Islet precursor cell (in vitro differentiated cells): ENCODE measurements at places on chromosomes 7 and 10.

GRCh38 chr7:42014625-42015618, 222.1 kb downstream of the GLI3 start:
- DNase-seq: peak; percentile 78

DNA sequence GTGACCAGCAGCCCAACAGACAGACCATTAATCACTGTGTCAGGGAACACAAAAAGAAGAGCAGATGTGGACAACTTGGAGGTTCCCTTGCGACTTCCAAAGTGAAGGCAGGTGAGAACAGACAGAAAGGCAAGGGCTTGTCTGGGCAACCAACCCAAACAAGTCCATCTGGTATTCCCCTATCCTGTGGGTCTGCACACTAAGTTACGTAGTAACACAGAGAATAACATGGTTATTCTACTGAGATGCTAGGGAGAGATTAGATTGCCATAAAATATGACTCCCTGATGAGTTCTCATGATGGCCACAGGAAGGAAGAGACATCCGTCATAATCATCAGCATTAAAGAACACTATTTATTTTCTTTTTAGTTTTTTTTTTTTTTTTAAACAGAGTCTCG, 252.2 kb downstream of the CALN1 start:
- DNase-seq: no peak

- no peak for DNase-seq
These were observed 6.2 kb upstream of the PIK3CG start for GRCh38 chr7:106858618-106859532.

DNA sequence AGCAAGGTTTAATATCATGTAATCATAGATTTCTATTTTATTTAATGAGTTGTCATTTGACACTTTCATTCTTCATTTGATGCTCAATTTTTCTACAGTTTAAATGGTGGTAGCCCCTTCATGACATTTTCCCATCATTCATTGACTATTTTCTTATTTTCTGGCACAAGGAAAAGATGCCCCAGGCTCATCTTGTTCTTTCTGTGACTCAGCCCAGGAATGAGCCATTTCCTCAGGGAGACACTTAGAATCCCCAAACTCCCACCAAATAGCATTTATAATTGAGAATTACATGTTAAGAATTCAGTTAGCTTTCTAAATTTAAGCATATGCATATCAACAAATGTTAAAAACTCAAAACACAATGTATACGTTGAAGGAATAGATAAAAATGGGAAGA, 222.3 kb downstream of the KIF20B start:
- no peak for DNase-seq

DNA sequence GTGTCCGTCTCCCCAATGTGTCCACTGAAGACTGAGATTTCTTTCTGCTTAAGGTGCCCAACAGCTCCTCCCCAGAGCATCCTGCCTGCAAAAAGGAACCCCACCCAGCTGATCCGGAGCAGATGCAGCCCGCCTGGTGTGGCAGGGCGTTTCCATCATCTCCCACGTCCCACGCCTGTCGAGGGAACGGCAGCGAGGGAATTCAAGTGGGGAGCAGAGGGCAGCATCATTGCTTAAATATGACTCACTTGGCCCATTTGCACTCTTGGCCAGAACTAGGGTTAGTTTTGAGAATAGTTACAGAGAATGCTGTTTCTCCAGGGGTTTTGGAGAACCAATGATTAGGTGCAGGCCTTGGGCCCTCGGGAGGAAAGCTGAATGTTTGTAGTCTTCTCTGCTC, 20.8 kb downstream of the VWA2 start:
- no peak for DNase-seq

- DNase-seq: no peak
These were observed 31.1 kb upstream of the EZH2 start for GRCh38 chr7:148915211-148915610.

DNA sequence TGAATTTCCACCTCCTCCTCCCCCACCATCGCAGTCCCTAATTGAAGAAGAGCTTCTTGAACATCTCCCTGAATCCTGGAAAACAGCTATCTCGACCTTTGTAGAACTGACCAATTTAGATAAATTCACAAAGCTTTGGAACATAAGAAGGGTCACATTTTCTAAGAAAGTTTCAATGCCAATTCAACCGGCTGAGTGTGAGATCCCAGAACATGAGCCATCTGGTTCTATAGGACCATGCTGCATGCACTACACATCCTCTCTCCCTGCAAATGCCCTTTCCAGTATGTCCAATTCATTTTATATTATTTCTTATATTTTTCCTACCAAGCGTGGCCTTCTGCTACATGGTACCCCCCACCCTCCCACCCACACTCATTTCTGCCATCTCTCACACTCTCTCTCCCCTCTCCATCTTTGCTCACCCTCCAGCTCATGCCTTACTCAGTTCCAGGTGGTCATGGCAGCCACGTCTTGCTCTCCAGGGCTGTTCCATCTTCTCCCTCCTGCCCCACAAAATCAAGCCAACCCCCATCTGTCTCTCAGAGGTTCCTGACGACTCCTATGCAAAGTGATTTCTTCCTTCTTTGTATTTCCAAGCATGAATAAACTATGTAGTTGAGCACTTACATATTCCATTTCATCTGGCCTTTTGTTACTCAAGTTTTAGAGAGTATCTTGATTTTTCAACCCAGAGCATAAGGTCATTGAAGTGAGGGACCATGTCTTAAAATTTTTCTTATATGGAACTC, 19.3 kb downstream of the FRMD4A start:
- DNase-seq: no peak

GRCh38 chr10:21135023-21135931, 238.2 kb upstream of the NEBL start:
- no peak for DNase-seq
